ENCODE measurements at places on chromosomes 6 and 20. TPM values are rescaled to one million over a fixed set of nuclear protein-coding genes. Genes with fewer than 3 reads are reported as not detected.

- DNase-seq = no peak
Measured at GRCh38 chr6:124924333-124924759, 37.9 kb upstream of the RNF217 start.

- no peak for DNase-seq
Measured at GRCh38 chr6:123402052-123402451, 234.7 kb downstream of the TRDN start.

GRCh38 chr20:53617791-53618489 lies 24.3 kb upstream of the ZNF217 start:
- DNase-seq = no peak

DNA sequence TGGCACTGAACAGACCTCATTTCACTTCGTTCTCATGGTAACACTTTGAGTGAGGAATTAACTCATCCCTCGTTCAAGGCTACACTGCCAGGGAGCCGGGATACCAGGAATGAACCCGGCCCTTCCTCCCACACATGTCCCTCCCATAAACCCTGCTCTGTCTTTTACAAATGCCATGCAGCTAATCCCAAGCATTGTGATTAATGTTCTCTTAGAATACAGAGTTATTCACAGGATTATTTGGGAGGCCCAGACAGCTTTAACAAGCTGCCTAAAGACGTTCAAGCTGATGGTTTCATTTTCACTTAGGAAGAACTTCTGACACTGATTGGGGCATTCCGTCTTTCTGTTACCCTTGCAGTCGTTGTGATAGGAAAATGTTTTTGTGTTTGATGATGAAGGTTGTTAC lies 42.5 kb upstream of the CD83 start:
- no peak for DNase-seq

- DNase-seq = no peak
Measured at GRCh38 chr6:1027109-1027794, 284.6 kb upstream of the FOXQ1 start.

- DNase-seq = no peak
Measured at GRCh38 chr20:9203081-9203447, 134.2 kb downstream of the PLCB4 start.

The TP53TG5 gene
- total RNA-seq = not detected

GRCh38 chr20:23248461-23248882 lies 102.1 kb upstream of the NXT1 start:
- DNase-seq = no peak
